ENCODE measurements at places on chromosomes 1 and 21.
A peak's percentile ranks its signal among the peaks of the same experiment; 100 is the strongest.

DNA sequence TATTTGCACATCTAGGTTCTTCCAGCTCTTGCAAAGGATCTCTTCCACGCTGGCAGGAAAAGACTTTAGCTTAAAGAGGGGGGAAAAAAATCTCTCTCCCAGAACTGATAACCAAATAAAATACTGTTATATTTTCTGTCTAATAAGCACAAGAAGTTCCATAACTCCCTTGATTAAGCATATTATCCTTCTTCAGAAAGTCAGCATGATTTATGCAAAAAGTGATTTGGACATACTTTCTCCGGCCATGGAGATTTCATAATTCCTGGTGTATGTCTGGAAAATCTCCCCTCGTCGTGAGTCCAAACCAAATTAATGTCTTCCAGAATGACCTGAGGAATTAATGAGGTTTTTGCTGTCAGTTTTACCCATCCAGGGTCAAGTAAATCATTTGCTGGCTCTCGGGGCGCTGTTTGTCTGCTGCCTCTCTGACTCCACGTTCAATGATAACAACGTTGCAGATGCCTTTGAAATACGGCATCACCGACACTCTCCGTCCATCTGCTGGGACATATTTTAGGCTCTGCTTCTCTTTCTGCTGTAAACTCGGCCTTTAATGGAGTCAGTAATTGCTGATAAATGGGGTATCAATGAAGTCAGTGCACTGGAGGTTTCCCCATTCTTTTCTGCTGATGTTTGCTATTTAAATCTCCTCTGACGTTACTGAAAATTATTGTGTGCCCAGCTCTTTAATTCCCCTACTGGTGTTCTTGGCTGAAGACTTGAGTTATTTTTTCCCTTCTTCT is 112.9 kb downstream of the HLX start:
- no peak for DNase-seq

- no peak for DNase-seq
Measured at GRCh38 chr1:79497193-79497773, 490.8 kb upstream of the ADGRL4 start.

DNA sequence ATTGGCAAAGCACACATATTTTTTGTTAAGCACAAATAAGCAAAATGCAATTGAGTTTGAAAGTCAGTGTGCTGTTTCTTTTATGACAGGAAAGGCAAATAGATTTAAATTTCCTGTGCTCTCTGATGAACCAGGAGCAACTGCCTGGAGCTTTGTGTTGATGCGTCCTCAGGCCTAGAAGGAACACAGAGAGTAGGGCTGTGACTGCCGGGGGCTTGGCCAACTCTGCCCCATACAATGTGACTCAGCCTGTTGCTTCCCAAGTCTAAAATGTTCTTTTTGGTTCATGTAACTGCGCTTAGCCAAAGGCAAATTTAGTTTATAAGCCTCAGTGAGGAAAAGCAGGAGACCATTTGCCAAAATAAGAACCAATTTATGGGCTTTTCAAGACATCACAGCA is 37.5 kb downstream of the TOR1AIP2 start:
- DNase-seq: no peak

DNA sequence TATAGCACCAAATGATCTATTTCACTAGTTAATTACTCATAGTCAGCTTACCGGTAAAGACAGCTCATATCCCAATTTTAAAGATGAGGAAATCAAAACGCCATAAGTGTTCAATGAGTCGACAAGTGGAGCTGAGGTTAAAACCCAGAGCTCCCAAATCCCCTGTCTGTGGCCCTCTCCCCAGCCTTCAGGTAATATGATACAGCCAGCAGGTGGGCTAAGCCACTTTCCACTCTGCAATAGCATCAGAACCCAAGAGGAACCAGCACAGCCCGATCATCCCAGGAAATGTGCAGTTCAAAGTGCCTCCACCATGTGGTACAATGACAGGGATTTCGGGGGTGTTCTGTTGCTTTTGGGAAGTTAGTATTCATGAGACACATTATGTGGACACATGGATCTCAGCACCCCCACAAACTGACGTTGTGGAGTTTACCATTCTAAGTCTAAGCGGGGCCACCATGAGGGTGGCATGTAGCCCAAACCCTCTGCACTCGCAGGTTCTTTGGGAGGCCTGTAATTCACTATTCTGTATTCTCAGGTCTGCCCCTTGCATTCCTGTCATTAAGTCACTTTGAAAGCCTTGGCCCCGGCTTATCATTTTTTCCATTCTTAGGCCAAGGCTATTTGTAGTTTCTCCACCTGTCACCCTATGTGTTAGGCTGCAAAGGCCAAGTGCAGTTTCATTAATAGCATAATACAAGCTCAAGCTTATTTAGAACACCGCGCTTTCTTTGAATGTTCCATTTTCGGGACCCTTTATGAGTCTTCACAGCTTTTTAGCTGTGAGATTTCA is 26.3 kb upstream of the ACTN2 start:
- no peak for DNase-seq

- DNase-seq: no peak
Measured at GRCh38 chr1:64923294-64923718, 43.0 kb downstream of the JAK1 start.

- no peak for DNase-seq
Measured at GRCh38 chr21:44952929-44953627, 13.2 kb downstream of the SLX9 start.

- DNase-seq: no peak
Measured at GRCh38 chr1:40886318-40887011, 24.3 kb upstream of the CITED4 start.

DNA sequence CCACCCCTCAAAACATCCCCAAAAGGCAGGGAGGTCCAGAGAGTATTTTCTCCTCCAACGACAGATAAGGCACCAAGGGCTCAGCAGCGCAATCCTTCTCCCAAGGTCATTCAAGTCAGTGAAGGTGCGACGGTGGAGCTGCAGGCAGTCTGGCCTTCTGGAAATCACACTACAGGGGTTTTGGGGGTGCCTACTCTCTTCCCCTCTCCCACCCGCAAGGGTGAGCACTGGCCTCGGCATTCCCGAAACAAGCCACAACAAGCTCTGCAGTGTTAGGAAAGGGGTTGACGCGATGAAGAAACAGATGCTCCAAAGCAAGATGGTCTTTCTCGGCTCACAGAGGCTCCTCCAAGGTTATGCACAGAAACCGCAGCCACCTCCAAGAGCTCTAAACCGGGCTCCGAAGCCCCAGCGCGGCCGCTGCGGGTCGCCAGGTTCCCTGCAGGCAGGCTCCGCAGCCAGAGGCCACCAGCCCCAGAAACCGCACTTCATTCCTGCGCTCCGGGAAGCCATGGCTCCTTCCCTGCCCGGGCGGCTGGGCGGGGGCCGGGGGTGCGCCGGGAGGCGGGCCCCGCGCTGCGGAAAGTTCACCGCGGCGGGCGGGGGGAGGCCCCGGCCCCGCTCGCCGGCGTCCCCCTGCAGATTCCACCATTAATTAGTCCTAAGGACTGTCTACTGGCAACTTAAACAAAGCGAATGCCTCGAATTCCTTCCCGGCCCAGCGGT is 1.1 kb downstream of the LUZP1 start:
- DNase-seq: no peak

DNA sequence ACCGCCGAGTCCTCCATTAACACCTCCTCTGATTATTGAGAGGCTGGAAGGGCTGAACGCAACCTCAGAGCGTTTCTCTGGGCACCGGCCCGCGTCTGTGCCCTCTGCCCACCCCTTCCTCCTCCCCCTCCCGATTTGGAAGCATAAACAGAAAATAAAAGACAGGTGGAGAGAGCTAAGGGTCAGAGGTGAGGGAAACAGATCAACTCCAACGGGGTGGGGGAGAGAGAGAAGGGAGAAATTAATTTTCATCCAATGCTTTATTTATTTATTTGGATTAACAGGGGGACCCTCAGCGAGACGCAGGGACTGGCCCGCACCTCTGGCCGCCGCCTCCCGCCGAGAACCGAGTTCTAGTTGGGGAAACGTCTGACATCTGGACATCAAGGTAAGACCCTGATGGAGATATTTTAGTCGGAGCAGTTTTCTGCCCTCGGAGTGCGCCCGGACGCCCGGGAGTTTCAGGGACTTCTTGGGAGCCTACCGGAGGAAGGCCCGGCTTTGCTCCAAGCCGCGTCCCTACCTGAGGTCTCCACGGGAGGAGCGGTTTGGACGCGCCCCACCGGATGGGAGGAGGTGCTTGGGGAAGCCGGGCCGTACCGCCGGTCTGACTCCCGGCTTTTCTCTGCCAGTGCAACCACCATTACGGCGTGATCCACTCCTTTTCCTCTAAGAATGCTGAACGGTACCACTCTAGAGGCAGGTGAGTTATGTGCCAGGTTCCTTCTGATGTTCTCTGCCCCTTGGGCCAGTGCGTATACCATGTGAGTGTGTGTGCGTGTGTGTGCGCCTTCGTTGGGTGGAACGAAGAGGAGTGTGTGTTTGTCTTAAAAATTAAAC is 5.1 kb upstream of the LHX9 start:
- DNase-seq: no peak

DNA sequence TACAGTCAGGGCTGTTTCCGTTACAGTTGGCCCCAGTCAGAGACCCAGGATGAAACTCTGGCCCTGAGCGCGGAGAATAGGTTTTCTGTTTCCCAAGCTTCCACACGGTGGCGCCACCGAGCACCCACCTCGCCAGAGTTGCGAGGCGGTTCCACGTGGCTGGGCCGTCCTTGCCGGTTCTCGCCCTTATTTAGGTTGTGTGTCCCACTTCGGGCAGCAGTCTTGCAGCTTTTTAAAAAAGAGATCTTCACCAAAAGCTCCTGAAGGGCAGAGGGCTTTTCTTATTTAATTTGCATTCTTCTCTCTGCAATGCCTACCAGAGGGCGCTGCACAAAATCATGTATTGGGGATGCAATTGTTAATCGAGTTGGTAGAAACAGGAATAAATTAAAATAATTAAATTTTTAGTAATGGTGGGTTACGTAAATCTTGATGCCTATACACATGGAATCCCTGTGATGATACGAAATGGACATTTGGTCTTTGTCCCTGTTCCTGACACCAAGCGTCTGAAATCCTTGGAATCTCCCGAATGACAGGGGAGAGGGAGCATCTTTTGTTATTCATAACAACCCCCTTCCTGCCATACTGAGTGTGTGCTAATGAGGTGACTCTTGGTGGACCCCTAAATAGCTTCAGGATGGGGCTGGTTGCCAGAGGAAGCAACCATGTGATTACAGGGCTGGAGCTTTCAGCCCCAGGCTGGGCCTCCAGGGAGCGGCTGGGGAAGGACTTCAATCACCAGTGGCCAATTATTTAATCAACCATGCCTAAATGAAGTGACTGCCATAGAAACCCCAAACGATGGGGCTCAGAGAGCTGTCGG is 5.6 kb upstream of the S100A7 start:
- peak; percentile 4 for DNase-seq

DNA sequence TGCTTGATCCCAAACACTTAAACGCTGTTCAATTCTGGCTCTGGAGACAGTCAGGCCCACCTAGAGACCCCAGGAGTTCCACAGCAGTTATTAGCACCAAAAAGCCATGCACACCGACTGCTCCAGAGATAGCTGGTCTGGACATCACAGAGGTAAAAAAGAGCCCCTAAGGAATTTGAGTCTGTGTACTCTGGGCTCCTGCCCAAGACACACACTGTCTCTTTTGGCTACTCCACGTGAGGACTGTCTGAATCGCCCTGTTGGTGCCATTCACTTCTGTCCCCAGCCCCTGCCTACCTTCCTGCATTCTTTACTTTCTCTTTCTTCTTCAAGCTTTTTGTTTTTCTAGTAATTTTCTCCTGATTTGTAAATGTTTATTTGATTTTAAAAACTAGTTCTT is 197.4 kb downstream of the ADGRL2 start:
- no peak for DNase-seq

DNA sequence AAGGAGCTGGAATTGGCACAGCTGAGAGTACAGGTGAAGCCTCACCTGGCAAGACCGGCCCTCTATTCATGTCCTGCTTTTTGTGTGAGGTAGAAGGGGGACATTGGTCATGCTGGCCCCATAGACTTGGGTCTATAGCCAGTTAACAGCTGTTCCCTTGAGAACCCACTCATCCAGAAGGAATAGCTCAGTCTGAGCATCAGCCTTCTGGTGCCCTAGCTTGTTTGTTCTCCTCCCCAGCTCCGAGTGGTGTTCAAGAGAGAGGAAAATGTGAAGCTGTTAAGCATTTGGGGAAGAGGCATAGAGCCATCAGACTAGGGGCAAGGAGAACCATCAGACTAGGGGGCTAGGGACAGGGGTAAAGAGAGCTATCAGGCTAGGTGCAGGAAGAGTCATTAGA is 290.9 kb downstream of the SIPA1L2 start:
- DNase-seq: no peak

GRCh38 chr1:231933711-231934626 is 307.4 kb downstream of the DISC1 start:
- DNase-seq: no peak

GRCh38 chr21:15063814-15064575 is 805 bp downstream of the NRIP1 start:
- no peak for DNase-seq

DNA sequence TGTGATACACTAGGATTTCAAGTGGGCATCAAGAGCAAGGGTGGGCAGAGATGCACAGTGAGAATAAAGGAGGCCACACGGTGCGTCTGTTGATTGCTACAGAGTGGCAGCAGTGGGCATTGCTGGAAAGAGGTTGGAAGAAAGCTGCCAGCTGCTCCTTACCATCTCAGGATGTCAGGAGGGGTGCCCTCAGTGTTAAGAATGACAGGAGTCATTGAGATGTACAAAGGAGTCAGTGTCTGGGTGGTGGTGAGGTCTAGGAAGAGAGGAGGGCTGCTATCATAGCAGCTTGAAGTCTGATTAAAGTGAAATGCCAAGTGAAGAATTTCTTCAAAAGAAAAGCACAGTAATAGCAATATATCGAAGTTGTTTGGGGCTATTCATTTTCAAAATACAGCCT is 992.7 kb downstream of the TTLL7 start:
- no peak for DNase-seq

DNA sequence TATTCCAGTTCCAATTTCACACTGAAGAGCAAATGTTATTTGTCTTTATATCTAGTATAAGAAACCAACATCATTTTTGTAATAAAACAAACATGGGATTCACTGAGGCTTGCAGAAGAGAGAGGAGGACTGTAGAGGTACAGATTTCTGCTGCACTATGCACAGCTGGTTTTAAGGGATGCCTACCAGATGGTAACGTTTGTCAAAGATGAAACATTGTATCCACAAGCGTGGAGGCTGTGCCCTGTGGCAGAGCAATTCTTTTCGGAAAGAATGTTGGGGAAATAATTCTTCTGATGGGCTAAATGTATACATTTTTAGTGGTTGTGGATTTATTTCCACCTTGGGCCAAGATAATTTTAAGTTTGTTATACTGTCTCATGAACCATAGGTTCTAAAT is 272.4 kb downstream of the DUSP10 start:
- DNase-seq: no peak

DNA sequence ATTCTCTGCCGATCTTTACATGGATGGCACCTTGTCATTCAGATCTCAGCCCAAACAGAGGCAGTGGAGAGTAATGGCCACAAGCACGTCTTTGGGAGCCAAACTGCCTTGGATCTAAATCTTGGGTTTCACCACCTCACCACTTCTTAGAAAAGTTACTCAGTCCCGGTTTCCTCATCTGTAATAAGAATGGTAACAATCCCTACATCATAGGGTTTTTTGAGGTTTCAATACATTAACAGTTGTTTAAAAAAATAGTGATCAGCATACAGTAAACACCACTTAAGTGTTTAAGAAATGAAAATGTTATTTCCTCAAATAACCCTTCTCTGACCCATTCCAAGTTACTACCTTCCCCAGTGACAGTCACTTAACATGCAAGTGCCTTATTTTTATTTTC is 38.5 kb upstream of the KCNA3 start:
- DNase-seq: no peak
